Upper lobe of left lung (tissue), 6 donors: ENCODE measurements at places on chromosomes 16 and 17. TPM values are rescaled to one million over a fixed set of nuclear protein-coding genes. Genes with fewer than 3 reads are reported as not detected.
A peak's percentile ranks its signal among the peaks of the same experiment; 100 is the strongest.

IRX6 gene
- total RNA-seq, result 6.8 TPM

LITAFD gene
- total RNA-seq, result not detected

ACTG1 gene
- 3,864 TPM for total RNA-seq

ZG16 gene
- total RNA-seq, result not detected

PRSS36 gene
- total RNA-seq, result 4.0 TPM

DNA sequence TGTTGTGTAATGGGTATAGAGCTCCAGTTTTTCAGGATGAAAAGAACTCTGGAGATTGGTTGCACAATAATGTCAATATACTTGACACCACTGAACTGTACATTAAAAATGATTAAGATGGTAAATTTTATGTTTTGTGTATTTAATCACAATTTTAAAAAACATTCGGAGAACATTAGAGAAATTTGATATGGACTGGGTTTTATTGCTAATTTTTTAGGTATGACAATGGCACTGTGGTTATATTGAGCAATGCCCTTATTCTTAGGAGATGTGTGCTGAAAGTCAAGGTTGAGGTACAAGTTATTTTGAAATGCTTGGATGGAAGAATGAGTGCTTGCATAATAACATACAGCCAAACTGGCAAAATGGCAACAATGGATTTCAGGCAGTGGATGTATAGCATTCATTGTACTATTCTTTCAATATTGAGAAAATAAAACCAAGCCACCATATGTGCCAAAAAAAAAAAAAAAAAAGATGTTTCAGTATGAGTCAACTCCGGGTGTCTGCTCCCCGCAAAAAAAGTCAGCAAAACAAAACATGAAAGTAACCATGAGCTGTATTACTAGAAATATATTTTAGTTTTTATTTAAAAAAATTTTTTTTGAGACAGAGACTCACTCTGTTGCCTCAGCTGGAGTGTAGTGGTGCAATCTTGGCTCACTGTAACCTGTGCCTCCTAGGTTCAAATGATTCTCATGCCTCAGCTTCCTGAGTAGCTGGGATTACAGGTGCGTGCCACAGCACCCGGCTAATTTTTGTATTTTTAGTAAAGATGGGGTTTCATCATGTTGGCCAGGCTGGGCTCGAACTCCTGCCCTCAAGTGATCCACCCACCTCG, 19.8 kb downstream of the HOXB1 start:
- DNase-seq, result no peak
- H3K4me3 ChIP-seq, result no peak overlapping the region
- no peak overlapping the region for H3K27ac ChIP-seq

DNA sequence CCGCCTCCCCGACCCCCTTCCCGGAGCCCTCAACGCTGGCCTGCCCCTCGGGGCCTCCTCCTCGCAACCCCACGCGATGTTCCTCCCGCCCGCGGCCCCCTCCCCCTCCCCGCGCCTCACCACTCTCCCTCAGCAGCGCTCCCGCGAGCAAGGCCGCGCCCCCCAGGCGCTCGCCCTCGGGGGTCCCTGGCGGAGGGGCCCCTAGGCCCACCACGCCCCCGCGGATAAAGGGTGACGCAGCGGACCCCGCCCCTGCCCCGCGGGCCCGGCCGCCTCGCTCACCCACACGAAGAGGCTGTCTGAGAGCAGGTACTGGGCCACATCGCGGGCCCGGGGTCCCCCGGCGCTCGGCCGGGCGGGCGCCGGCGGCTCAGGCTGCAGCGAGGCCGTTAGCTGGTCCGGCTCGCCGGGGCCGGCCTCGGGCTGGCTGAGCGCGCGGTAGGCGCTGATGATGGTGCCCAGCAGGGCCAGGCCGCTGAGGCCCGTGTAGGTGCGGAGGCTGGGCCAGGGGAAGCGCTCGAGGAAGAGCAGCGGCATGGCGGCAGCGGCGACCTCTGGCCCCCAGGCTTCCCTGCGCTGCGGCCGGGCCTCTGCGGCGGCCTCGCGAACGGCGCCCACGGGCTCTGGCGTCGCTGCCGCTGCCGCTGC, 430 bp downstream of the AMFR start:
- no peaks in the 10 kb centered on the region for H3K27me3 ChIP-seq
- peak; percentile 26 for DNase-seq
- H3K4me3 ChIP-seq, result peak overlapping the region; percentile 95
- H3K4me1 ChIP-seq, result peaks cover 15% of the 10 kb centered on the region
- H3K27ac ChIP-seq, result peak overlapping the region; percentile 91

DNA sequence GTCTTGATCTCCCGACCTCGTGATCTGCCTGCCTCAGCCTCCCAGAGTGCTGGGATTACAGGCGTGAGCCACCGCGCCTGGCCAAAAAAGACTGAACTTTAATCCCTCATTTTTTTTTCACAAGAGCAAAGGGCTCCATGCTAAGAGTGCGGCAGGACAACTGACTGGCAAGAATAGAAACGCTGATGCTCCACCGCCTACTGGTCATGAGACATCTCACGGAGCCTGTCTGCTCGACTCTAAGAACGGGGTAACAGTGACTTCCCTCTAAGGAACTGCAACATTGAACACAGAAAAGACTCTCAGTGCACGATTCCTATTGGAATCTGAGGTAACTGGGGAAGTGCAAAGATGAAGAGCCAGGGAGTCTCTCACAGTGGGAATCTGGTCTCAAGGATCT, 23.9 kb downstream of the HIGD1B start:
- H3K36me3 ChIP-seq, result peaks cover 98% of the 10 kb centered on the region
- no peak overlapping the region for H3K27ac ChIP-seq
- no peaks in the 10 kb centered on the region for H3K4me1 ChIP-seq
- H3K27me3 ChIP-seq, result no peaks in the 10 kb centered on the region

- H3K27ac ChIP-seq, result no peak overlapping the region
- no peak overlapping the region for H3K4me3 ChIP-seq
- no peaks in the 10 kb centered on the region for H3K36me3 ChIP-seq
Observed at GRCh38 chr17:49915670-49916069, 53.3 kb upstream of the DLX4 start.

DNA sequence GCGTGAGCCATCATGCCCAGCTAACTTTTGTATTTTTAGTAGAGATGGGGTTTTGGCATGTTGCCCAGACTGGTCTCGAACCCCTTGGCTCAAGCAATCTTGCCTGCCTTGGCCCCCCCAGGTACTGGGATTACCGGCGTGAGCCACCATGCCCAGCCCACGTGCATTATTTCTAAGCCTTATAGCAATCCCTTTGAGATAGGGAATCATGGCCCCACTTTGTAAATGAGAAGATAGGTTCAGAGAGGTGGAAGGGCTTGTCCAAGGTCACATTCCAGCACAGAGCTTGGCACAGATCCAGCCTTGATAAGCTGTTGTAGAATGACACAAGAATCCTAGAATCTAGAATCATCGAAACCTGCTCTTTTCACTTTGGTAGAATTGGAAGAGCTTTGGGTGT, 4.2 kb upstream of the PYCARD start:
- no peak overlapping the region for H3K4me3 ChIP-seq
- no peak overlapping the region for H3K27ac ChIP-seq
- H3K36me3 ChIP-seq, result no peaks in the 10 kb centered on the region
- no peak for DNase-seq
- no peaks in the 10 kb centered on the region for H3K27me3 ChIP-seq

- no peaks in the 10 kb centered on the region for H3K4me1 ChIP-seq
- no peak for DNase-seq
- H3K4me3 ChIP-seq, result no peak overlapping the region
- no peaks in the 10 kb centered on the region for H3K27me3 ChIP-seq
- no peaks in the 10 kb centered on the region for H3K36me3 ChIP-seq
- H3K27ac ChIP-seq, result no peak overlapping the region
Observed at GRCh38 chr16:11506741-11507305, 79.9 kb downstream of the LITAF start.

DNA sequence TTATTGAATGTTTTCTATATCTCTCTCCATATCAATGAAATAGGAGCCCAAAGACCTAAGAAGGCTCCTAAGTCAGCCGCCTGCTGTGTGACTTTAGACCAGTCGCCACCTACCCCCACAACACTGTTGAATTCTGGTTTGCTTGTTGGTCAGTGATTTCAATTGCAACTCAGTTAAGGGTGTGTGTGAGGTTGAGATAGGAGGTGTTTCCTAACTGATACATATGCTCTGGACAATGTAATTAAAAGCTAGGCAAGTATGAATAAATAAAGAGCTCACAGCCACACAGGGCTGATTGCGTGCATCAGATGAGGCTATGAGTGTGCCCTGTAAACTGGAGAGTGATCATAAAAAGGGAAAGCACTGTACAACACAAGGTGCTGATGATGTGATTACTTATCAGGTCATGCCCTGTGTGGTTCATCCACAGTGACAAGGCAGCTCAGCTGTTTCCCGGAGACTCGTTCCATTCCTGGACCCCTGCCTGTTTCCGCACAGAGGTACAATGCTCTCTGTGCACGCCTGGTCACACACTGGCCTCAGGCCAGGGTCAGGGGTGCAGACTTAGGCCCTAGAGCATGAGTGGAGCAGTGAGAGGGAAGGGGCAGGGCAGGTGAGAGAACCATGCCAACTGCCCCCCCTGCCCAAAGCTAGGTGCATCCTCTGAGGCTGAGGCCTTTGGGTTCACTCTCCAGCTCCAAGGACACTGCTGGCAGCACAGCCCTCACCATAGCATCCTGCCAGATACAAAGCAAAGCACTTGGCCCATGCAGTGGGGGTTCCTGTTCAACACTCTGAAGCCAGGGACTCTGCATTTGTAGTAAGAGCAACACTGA, 3.3 kb upstream of the KRT35 start:
- no peak overlapping the region for H3K4me3 ChIP-seq
- H3K27ac ChIP-seq, result no peak overlapping the region
- no peaks in the 10 kb centered on the region for H3K36me3 ChIP-seq
- no peaks in the 10 kb centered on the region for H3K4me1 ChIP-seq

- H3K4me3 ChIP-seq, result no peak overlapping the region
- no peaks in the 10 kb centered on the region for H3K36me3 ChIP-seq
- no peak overlapping the region for H3K27ac ChIP-seq
- DNase-seq, result no peak
- peaks cover 48% of the 10 kb centered on the region for H3K4me1 ChIP-seq
Observed at GRCh38 chr16:84507011-84507982, 2.8 kb upstream of the MEAK7 start.

DNA sequence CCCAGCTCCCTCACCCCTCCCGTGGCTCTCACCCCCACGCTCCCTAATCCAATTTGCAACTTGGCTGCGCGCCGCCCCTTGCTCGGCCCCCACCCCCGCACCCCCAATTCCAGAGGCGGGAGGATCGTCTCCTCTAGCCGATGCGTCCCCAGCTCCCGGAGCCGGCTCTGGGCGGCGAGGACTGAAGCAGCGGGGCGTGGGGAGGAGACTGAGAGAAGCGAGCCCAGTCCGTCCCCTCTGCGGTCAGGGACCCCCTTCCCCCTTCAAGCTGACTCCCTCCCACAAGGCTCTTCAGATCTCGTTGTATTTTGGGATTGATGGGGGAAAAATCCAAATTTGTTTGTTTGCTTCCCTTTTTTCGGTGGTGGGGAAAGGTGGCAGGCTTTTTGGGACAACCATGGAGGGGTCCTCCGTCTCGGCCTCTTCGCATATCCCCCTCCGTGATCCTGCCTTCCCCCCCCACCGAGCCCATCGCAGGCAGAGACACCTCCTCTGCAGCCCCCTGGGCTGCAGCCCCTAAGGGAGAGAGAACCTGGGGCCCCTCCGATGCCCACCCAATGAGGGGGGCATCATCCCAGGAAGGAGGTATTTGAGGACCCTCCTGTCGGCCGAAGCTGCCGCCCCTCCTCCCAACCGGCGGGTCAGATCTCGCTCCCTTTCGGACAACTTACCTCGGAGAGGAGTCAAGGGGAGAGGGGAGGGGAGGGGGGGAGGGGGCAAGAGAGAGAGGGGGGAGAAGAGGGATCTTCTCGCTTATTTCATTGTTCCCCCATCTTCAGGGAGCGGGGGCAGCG, 466 bp downstream of the NEUROD2 start:
- peaks cover 30% of the 10 kb centered on the region for H3K4me1 ChIP-seq
- peak overlapping the region; percentile 15 for H3K4me3 ChIP-seq
- H3K27ac ChIP-seq, result no peak overlapping the region
- no peaks in the 10 kb centered on the region for H3K36me3 ChIP-seq

DNA sequence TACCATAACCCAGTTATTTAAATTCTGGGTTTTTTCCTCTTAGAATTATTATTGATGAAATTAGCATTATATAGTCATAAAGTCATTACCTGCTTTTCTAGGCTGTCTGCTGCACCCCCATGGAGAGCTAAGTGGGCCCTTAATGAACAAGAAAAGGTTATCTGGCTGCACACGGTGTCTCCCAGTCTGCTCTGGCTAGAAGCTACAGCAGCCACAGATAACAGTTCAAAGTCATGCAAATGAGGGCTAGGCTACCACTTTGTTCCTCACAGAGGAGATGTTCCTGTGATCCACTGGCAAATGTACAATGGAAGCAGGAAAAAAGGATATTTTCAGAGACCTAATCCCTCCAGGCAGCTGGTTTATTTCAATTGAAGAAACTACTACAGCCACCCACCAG, 112.1 kb downstream of the SNX11 start:
- DNase-seq, result no peak
- no peak overlapping the region for H3K27ac ChIP-seq

DNA sequence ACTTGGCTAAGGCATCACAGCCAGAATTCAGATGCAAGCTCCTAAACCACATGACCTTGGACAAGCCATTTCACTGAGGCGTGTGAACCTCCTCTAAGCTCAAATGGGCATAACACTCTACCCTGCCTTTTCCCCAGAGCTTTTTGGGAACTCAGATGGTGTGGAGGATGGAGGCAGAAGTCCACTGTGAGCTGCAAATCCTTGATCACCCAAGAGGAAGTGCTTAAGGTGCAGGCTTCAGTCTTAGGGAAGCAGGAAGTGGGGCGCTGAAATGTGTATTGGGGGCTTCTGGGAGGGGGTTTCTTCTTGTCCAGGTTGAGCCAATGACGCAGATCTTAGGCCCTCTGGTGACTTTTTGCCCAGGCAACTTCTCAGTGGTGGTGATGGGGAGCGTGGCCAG, 12.9 kb downstream of the CIITA start:
- peaks cover 28% of the 10 kb centered on the region for H3K4me1 ChIP-seq
- no peaks in the 10 kb centered on the region for H3K36me3 ChIP-seq
- no peak overlapping the region for H3K4me3 ChIP-seq
- H3K27me3 ChIP-seq, result no peaks in the 10 kb centered on the region
- no peak for DNase-seq

DNA sequence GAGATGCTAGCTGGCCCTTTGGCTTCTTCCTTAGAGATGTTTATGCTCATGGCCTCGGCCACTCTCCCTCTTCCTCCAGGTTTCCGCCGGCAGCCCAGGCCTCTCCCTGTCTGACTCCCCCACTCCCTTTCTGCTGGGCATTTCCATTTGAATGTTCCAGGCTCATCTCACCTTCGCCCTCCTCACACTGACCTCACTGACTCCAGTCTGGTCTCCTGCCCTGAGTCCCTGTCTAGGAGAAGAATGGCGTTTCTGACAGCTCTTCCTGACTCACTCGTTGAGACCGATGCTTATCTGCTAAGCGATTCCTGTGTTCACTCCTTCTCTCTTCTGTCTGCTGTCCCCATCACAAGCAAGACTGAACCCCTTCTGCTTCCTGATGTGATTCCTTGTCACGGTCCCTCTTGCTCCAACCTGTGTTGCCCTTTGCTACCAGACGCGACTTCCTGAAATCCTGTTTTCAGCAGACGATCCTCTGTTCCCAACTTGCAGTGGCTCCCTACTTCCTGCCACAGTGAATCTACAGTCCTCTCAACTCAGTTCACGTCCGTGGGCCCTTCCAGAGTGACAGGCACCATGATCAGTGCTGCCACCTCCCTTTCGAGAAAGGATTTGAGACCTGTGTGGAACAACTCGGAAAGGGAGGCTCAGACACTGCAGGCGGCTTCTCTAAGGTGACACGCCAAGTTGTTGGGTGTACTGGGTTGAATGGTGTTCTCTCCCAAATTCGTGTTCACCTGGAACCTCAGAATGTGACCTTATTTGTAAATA, 176.4 kb downstream of the MSI2 start:
- DNase-seq, result no peak
- H3K27ac ChIP-seq, result no peak overlapping the region
- H3K4me1 ChIP-seq, result no peaks in the 10 kb centered on the region
- no peaks in the 10 kb centered on the region for H3K27me3 ChIP-seq
- no peaks in the 10 kb centered on the region for H3K36me3 ChIP-seq
